ENCODE measurements at places on chromosomes 7 and 10.

DNA sequence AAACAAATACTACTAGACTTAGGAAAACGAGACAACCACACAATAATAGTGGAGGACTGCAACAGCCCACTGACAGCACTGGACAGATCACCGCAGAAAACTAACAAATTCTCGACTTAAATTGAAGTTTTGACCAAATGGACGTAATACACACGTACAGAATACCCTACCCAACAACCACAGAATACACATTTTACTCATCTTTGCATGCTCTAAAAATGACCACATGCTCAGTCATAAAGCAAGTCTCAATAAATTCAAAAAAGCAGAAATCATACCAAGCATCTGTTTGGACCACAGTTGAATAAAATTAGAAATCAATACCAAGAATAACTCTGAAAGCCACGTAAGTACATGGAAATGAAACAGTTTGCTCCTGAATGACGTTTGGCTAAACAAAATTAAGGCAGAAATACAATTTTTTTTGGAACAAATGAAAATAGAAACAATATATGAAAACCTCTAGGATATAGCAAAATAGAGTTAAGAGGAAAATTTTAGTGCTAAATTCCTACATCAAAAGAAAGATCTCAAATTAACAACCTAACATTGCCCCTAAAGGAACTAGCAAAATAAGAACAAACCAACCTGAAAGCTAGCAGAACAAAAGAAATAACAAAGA, 30.6 kb downstream of the MAPK8 start:
- no peak for DNase-seq

DNA sequence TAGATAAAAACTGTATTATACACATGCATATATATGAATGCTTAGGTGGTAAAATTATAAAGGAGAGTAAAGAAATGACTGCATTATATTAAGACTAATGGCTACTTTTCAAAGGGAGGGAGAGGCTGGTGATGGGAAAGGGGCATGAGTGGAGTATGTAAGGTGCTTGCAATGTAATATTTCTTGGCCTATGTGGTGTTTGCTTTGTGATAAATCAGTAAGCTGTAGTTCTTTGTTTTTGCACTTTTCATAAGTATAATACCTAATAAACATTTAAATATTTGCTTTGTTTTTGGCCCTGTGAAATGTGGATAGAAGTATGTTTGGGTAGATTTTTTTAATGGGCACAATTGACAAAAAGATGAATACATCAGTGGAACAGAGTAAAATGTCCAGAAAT, 25.9 kb downstream of the AGBL3 start:
- no peak for DNase-seq

DNA sequence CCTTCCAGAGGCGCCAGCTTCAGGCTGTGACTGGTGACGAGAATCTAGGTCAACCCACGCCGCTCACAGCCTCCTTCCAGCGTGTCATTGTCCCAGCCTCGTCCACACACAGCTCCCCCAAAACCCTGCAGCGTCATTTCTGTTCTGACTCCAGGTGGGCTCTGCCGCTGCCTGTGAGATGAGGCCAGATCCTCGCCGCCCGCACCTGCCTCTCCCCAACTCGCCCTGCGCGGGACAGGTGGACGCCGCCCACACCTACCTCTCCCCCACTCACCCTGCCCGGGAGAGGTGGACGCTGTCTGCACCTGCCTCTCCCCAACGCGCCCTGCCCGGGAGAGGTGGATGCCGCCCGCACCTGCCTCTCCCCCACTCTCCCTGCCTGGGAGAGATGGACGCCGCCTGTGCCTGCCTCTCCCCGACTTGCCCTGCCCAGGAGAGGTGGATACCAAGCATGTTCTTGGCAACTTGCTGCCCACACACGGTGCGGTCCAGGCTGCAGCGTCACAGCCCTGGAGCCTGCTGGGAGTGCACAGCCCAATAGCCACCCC, 32.0 kb upstream of the CFAP46 start:
- DNase-seq, result no peak

- DNase-seq, result no peak
Measured at GRCh38 chr7:14600766-14601367, 301.7 kb downstream of the DGKB start.

DNA sequence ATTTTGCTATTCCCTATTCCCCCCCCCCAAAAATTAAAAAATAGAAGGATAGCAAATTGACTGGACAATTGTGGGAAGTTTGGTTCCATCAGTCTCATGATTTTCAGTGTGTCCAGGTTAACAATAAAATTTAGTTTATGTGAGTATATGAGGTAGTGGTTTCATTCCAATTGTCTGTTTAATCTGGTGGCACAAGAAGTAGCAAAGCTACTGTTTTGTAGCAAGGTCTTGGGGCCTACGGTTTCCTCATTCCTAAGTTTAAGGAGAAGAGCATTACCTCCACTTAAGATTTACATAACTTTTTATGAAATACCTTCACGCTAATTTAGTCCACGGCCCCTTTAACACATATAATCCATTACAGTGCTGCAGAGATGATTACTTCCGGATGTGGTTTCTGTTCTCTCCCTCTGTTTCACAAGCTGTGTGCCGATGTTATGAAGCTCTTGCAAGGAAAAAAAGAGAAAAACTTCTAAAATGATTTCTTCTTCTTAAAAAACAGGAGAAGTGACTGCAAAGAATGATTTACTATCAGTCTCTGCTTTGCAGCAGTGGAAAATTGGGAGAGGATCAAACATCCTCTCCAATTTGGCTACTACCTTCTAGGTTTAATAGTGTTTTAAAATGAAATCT, 32.7 kb upstream of the NPVF start:
- no peak for DNase-seq

All from prostate gland (tissue), 2 donors.